Inflammatory macrophage treated with lipopolysaccharide for 1 hour (primary cell): ENCODE measurements at places on chromosomes 7 and 10.

GRCh38 chr10:25078658-25079431 lies 62.4 kb downstream of the THNSL1 start:
- peak; percentile 81 for DNase-seq

- DNase-seq: peak; percentile 76
These were observed 94.6 kb downstream of the FAS start for GRCh38 chr10:89085153-89085552.

- no peak for DNase-seq
These were observed 7.2 kb downstream of the DBNL start for GRCh38 chr7:44051611-44052220.

DNA sequence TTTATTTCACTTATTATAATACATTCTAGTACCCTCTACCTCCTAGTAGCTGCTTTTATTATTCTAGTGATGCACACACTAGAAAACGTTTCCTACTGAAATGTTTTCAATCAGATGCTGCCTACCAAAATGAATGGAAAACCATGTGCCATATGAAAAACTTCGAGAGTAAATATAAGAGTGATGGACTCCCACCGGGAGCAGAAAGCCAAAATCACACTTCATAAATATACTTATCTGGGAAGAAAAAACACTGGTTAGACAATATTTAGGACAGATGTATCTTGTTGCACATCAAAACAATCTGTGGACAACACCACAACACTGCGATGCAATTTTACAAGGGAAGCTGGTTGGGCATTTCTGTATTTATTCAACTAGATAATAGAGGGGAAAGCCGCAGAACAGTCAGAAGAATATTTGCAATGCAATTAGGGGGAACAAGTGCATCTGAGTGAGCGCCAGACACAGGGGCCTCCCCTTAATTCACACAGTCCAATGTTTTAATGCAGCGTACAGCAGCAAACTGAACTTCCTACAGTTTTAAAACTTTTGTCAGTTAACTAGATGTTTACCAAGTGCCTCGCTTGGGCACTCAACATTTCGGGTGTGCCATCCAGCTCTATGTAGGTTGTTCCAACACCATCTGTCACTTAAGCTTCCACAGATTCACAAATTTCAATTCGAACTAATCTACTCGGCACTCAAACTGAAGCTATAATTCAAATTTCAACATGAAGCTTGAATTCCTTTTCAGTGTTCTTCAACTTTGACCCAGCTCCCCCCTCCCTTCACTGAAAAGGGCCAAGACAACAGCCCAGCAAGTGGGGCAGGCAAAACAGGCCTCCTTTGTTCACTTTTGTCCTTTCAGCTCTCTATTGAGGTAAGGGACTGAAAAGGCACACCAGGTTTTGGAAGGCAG lies 7.4 kb downstream of the NRCAM start:
- DNase-seq: no peak

GRCh38 chr10:15879663-15880062 lies 19.4 kb upstream of the MINDY3 start:
- peak; percentile 57 for DNase-seq

GRCh38 chr7:20541608-20542349 lies 73.7 kb upstream of the ABCB5 start:
- no peak for DNase-seq

DNA sequence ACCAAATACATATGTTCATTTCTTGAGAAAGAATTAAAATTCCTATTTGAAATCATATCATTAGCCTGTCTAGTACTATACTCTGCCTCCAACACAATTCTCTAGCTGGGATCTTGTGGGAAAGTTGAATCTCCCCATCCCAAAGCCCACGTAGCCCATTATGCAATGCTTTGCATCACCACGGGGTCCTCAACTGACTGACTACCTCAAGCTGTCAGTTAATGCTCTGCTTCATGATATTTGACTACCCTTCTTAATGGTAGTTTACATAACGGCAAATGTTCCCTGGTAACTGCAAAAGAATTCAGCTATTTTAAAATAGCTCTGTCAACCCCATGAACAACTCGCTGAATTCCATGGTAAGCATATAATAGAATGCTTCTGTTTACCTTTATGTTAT lies 23.3 kb upstream of the PALS2 start:
- DNase-seq: no peak

- DNase-seq: no peak
These were observed 305.9 kb upstream of the SMIM30 start for GRCh38 chr7:113424185-113424817.

DNA sequence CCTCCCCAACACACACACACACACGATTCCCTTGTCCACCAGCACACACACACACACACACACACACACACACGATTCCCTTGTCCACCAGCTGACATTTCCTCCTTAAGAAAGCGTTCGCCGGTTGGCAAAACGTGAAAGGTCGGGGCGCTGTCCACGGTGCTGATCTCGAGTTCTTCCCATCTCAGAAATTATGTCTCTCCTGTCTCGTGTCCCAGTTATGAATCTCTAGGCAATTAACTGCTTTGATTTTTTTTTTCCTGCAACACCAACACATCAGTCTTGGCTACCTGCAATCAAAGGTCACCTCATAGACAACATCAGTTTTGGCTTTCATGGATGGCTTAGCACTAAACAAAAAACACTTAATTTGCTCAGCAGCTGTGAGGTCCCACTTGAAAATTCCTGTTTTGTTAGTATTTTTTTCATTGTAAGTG lies 1.9 kb downstream of the INA start:
- DNase-seq: peak; percentile 14

DNA sequence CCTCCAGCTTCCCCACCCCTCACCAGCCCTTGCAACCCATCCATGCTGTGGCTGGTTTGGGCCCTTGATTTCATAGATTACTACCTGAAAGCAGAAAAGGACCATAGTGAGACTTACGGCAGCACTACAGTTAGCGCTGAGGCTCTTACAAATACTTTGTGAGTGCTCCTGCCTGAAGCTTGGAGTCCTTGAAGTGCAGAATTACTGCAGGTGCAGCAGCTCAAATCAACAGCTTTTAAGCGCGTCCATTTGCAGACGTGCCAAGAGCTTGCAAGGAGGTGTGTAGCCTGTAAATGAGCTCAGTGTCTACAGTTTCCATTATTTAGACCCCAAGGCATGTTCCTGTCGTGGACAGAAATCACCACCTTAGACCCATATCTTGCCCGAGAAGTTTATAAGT lies 103.0 kb downstream of the CELF2 start:
- DNase-seq: no peak

DNA sequence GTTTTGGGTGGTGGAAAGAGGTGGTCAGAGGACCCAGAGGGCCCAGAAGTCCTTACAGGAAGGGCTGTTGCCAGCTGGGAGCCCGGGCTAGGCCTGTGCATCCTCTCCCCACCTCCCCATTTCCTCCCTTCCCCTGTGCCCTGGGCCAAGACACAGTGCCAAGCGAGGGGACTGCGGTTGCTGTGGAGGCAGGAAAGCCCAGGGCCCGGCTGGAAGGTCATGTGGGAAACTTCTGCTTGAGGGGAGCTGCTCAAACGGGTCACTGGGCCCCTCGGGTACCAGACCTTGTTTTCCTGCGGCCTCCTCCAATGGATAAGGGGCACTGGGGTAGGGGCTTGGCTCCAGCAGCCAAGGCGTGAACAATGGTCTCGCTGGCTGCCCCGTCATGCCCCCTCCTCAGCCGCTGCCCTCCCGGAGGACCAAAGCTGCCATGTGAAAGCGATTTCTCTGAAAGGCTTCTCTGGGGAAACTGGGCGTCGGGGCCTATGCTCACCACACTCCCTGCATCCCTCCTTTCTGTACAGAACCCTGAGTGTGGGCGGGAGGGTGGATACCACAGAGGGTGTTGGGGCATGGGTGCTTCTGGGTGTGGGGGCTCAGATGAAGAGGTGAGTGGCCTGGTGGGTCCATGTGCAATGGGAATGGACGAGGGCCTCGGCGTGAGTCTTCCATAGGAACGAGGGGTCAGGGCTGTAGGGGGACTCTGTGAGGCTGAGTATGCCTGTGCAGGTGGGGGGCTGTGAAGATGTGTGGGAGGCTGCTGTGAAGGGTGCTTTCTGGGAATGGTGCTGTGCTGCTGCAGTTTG lies 135.3 kb downstream of the PTPN20 start:
- no peak for DNase-seq

- DNase-seq: no peak
These were observed 772.1 kb downstream of the CCSER2 start for GRCh38 chr10:85100495-85100894.

GRCh38 chr7:20164425-20165145 lies 52.6 kb downstream of the MACC1 start:
- DNase-seq: peak; percentile 90

DNA sequence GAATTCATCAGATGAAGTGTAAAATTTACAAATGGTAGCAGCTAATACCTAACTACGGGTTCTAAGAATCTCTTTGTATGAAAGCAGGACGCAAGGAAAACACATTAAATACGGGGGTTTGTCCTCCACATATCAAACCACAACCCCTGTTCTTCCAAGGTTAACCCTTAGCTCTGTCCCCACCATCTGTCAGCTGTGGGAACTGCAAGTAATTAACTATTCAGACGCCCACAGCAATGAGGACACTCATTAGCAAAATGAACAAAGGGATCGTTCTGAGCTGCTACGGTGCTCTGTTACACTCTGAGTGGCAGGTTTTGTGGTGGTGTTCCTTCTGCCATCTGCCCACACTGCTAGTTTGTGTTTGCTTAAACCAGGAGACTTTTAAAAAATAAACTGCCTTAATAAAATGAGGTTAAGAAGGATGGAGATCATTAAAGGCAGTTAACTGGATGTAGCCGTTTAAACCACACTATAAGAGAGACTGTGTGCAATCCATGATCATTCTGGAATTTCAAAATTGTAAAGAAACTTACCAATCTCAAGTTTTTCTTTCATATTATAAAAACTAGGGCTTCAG lies 51.4 kb downstream of the C10orf67 start:
- DNase-seq: no peak

DNA sequence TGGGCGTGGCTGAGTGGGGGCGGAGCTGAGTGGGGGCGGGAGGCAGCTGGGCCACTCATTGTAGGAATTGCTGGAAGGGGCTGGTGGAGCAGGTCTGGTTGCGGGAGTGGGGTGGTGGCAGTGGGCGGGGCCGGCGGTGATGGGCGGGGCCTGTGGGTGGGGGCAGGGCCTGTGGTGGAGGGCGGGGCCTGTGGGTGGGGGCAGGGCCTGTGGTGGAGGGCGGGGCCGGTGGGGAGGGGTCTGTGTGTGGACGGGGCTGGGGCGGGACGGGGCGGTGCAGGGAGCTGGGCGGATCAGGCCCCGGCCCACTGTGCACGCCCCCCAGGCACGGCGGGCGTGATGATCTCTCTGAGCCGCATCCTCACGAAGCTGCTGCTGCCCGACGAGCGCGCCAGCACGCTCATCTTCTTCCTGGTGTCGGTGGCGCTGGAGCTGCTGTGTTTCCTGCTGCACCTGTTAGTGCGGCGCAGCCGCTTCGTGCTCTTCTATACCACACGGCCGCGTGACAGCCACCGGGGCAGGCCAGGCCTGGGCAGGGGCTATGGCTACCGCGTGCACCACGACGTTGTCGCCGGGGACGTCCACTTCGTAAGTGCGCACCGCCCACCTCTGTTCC lies 14.0 kb downstream of the SLC29A4 start:
- DNase-seq: no peak

DNA sequence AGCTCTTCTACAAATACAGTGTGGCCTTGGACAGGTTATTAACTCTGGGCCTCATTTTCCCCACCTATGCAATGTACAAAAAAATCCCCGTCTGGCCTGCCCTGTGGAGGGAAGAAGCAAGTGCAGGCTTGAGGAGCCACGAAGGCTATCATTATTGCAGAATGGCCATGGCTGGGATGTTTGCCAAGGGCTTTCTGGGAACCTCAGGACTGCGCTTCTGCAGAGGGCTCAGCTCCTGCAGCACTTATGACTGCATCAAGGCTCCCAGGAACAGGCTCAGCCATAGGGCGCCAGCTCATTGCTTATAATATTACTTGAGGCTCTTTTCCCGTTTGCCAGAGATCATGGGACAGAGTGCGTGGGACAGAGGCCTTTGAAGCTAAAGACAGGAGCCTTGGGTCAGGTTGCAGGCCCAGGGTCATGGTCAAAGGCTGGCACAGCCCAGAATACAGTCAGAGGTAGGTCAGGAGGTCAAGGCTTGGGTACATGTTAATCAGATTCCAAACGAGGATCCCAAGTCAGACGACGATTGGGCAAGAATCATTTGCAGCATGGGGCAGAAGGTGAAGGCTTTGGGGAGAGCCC lies 20.6 kb upstream of the C10orf105 start:
- DNase-seq: peak; percentile 38

- no peak for DNase-seq
These were observed 210.8 kb upstream of the TMEM196 start for GRCh38 chr7:19984231-19984632.

DNA sequence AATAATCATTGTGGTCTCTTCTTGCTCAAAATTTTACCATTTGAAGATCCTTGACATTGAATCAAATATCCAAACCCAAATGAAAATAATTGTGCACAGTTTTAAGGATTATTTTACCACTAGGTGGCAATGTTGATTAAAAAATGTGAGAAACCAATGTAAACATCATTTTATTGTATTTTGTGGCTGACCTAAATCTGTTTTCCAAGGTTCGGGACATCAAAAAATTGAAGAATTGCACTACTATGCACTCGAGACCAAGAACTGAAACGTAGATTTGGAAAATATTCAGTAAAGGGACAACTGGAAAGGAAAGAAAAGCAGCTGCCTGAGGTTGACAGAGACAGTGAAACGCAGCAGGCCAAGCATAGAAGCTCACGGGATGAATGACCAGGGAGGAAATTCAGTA lies 259.3 kb downstream of the SNX13 start:
- no peak for DNase-seq

DNA sequence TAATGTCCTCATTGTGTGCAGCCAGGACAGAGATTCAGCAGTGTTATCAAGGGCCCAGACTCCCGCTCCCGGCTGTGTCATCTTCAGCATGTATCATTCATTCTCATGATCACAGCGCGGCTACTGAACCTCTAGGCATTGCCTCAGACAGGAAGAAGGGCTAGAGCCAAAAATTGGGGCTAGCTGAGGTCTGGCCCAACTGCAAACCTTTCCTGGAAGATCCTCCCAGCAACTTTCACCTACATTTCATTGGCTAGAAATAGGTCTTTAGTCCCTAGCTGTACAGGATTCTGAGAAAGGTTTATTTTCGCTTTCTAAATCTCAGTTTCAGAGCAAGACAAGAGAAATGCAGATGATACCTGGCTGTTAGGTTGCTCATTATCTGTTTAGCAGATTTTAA lies 81.9 kb downstream of the CREM start:
- no peak for DNase-seq

- DNase-seq: peak; percentile 38
These were observed 613 bp downstream of the OAT start for GRCh38 chr10:124417895-124418725.

GRCh38 chr7:27640884-27641574 lies 21.7 kb downstream of the HIBADH start:
- no peak for DNase-seq

DNA sequence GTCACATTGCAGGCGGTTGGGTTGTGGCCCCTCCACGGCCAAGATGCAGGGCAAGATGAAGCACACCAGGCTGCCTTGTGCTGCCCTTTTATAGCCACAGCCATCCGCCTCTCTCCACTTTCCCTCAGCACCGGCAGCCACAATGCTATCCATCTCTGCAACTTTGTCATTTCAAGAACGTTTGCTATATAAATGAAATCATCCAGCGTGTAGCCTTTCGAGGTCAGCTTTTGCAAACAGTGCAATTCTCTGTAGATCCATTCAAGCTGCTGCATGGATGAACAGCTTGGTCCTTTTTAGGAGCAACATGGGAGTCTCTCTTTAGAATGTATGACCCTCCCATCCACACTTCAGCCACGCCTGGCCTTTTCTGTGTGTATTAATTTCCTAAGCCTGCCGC lies 6.4 kb upstream of the IL15RA start:
- DNase-seq: no peak
